ENCODE measurements at places on chromosomes 5 and 9.

DNA sequence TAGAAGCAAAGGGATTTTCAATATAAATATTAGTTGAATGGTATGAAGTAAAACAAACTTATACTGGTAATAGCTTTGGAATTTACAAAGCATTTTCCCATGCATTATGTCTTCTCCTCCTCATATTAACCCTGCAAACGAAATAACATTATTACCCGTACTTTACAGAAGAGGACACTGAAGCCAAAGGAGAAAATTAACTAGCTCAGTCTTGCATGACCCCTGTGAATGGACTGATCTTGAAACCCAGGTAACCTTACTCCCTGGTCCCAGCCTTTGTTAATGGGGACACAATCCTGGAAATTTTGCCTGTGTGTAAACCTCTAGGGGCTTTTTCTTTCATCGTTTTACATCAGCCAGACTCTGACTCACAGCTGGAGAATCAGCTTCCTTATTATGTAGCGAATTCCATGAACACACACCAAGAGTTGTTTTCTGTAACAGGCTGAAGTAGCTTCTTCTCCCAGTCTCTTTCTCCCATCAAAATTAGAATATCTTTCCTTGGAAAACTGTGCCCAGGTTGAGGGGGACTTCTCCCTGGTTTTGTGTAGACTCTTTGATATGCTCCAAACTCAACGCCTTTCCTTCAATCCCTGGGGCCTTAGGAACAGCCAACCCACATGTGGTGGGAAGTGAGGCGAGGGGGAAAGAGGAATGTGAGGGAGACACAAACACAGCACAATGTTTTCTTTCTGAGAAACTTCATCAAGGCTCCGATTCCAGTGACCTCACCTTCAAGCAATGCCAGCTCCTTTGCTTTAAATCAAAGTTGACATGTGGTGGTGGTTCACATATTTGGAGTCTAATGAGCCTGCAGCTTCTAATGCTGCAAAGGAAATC, 480.9 kb upstream of the PAPPA start:
- no peak for DNase-seq

DNA sequence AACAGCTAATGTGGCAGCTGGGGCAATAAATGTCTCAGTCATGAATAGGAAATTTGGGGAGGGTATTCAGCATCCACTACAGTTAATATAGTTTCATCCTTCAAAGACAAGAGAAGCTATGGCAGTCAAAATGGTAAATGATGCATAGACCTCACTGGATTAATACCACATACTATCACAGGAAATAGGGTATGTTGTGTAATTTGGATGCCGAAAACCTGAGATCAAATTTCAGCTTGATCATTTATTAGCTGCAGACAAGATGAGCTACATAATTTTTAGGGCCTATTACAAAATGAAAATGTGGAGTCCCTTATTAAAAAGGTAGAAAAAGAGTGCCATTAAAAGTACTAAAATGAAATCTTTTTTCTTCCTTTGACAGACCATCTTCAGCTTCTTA, 112.6 kb upstream of the MTAP start:
- no peak for DNase-seq

- no peak for DNase-seq
These were observed 9.7 kb upstream of the LVRN start for GRCh38 chr5:115952588-115952987.

DNA sequence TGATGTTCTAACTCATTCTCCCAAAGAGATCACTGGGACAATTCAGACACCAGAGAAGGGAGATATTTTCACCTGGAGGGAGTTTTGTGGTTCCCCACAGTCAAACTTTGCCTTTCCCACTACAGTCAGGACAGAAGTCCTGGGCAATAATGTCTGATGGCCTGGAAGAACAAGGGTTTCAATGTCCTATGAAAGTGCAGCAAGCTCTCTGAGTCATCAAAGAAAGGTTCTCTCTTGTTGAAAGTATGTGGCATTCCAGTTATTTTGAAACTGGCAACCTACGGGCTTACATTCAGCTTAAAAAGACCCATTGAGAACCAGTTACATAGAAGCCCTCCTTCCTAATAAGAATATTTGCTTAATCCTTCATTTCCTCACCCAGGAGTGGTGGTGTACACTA, 103.9 kb downstream of the INSYN2B start:
- no peak for DNase-seq

DNA sequence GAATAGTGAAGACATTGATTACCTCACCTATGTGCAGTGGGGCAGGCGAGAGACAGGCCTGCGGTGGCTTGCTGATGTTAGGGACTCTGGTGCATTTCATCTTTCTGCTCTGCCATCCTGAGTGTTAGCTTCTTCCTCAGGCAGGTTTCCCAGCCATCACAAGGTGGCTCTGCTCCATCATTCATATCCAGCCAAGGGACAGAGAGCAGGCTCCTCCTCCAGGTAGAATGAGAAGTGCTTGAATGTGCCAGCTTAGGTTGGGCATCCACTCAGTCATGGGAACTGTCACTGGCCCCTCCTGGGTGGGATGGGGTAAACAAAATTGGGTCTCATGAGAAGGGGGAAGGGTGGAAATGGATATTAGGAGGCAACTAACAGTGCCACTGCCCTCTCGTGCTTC, 24.8 kb downstream of the GPR107 start:
- DNase-seq: no peak

GRCh38 chr9:101508211-101508610, 25.4 kb upstream of the RNF20 start:
- DNase-seq: no peak

DNA sequence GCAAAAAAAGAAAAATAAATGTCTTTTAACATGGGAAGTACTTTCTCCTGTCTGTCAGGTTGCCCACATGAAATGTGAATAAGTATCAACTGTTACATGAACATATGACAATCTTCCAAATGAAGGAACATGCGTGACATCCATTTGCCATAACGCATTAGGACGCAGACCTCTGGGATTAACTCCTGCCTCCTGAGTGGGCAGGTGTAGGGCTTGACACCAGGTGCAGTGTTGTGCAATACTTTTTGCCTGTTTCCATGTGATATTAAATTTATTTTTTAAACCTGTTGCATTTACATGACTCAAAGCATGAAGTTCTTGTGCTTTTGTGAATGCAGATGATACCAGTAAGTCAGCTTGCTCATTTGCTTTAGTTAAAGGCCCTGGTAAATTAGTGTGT, 8.7 kb upstream of the TMEM141 start:
- no peak for DNase-seq

- no peak for DNase-seq
These were observed 204.1 kb downstream of the SEC61B start for GRCh38 chr9:99425923-99426842.

DNA sequence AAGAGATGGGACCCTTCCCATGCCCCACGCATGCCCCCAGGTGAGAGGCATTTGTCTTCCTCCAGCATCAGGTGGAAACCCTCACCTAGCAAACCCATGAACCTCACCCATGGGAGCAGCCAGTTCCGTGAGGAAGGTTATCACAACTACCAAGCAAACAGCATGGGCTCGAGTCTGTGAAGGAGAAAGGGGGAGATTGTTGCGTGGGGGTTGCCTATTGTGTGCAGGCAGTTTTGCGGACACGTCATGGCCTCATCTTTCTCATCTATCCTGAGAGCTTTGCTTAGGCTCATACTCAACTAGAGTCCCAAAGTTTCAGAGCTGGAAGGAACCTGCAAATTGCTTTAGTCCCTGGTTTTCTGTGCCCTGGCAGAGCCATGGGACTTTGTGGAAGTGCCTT, 73.6 kb upstream of the TGFBR1 start:
- no peak for DNase-seq

DNA sequence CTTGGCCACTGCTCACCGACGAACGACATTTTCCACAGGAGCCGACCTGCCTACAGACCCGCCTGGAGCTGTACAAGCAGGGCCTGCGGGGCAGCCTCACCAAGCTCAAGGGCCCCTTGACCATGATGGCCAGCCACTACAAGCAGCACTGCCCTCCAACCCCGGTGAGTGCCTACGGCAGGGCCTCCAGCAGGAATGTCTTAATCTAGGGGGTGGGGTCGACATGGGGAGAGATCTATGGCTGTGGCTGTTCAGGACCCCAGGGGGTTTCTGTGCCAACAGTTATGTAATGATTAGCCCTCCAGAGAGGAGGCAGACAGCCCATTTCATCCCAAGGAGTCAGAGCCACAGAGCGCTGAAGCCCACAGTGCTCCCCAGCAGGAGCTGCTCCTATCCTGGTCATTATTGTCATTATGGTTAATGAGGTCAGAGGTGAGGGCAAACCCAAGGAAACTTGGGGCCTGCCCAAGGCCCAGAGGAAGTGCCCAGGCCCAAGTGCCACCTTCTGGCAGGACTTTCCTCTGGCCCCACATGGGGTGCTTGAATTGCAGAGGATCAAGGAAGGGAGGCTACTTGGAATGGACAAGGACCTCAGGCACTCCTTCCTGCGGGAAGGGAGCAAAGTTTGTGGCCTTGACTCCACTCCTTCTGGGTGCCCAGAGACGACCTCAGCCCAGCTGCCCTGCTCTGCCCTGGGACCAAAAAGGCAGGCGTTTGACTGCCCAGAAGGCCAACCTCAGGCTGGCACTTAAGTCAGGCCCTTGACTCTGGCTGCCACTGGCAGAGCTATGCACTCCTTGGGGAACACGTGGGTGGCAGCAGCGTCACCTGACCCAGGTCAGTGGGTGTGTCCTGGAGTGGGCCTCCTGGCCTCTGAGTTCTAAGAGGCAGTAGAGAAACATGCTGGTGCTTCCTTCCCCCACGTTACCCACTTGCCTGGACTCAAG, 1.5 kb downstream of the CSF2 start:
- no peak for DNase-seq

DNA sequence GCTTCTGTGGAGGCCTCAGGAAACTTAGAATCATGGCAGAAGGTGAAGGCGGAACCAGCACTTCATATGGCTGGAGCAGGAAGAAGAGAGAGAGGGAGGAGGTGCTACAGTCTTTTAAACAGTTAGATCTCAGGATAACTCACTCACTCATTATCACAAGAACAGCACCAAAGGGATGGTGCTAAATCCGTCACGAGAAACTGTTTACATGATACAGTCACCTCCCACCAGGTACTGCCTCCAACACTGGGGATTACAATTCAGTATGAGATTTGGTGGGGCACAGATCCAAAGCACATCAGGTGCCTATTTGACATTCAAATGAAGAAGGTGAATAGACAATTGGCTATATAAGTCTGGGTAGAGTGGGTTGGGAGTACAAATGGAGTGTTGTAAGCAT, 35.2 kb downstream of the FKTN start:
- DNase-seq: no peak
